ENCODE measurements at places on chromosomes 7 and 10. TPM values are rescaled to one million over a fixed set of nuclear protein-coding genes. Genes with fewer than 3 reads are reported as not detected.

CYP2C19 gene
- total RNA-seq: not detected

PTPRN2 gene
- total RNA-seq: 0.74 TPM

LIPN gene
- not detected for total RNA-seq

PTN gene
- 34.3 TPM for total RNA-seq

ADAM12 gene
- total RNA-seq: 2.9 TPM

Measured in bronchus fibroblast of lung (primary cell).